GM12891 (cell line): ENCODE measurements at places on chromosomes 12 and 14.

DNA sequence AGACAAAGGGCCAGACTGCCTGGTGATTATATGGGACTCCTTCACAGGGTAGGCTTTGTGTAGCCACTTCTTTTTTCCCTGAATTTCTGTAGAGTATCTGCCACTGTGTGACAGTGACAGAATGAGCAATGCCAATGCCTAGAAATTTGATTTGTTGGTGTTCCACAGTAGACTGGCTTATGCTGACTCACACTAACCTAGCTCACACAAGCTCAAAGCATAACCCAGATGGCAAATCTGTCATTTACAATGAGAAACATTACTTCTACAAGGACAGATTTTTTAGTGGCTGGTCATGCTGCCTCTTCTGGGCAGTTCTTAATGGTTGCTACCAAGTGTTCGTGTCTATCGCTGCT is 15.9 kb downstream of the CFAP251 start:
- no peak for DNase-seq

GRCh38 chr12:127245009-127245408 is 1022.0 kb upstream of the TMEM132C start:
- DNase-seq: no peak

GRCh38 chr12:52601671-52602070 is 408 bp upstream of the KRT72 start:
- DNase-seq: no peak

DNA sequence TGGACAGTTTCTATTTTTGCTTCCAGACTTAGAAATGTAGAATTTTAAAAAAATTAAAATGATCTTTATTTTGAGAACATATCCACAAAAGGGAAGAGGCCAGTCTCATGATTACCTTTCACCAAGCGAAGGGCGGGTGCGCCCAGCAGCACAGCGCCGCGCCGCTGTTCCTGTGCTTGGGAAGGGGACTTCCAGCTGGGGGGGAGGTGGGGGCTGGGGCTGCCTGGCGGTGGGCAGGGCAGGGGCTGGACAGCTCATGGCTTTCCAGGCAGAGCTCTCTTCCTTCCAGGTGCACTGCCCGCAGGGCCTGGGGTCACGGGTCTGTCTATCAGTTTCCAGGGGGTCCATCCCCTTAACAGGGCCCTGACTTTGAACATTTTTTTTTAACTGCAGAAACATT is 199.9 kb downstream of the TTC7B start:
- DNase-seq: no peak

GRCh38 chr14:95442633-95443021 is 73.8 kb downstream of the SYNE3 start:
- DNase-seq: peak; percentile 79

DNA sequence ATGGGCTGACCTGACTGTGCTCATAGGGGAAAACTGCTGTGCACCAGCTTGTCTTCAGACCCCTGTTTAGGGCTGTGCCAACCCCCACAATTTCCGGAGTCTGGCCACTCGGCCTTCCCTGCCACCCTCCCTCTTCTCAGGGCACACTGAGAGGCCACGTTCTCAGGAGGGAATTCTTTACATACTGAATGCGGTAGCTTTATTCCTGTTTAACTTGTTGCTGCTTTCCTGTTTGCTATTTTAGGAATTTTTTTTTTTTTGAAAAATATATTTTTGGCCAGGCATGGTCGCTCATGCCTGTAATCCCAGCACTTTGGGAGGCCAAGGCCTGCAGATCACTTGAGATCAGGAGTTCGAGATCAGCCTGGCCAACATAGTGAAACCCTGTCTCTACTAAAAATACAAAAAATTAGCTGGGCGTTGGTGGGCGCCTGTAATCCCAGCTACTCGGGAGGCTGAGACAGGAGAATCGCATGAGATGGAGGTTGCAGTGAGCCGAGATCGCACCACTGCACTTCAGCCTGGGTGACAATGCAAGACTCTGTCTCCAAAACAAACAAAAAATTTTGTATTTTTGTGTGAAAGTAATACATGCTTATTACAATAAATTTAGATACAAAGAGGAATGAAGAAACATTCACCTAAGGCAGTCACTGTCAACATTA is 39.5 kb downstream of the TPCN1 start:
- no peak for DNase-seq
